ENCODE measurements at places on chromosomes 16 and 17.
A peak's percentile ranks its signal among the peaks of the same experiment; 100 is the strongest.

GRCh38 chr17:80604009-80604669 lies 59.5 kb downstream of the RPTOR start:
- DNase-seq, result no peak

DNA sequence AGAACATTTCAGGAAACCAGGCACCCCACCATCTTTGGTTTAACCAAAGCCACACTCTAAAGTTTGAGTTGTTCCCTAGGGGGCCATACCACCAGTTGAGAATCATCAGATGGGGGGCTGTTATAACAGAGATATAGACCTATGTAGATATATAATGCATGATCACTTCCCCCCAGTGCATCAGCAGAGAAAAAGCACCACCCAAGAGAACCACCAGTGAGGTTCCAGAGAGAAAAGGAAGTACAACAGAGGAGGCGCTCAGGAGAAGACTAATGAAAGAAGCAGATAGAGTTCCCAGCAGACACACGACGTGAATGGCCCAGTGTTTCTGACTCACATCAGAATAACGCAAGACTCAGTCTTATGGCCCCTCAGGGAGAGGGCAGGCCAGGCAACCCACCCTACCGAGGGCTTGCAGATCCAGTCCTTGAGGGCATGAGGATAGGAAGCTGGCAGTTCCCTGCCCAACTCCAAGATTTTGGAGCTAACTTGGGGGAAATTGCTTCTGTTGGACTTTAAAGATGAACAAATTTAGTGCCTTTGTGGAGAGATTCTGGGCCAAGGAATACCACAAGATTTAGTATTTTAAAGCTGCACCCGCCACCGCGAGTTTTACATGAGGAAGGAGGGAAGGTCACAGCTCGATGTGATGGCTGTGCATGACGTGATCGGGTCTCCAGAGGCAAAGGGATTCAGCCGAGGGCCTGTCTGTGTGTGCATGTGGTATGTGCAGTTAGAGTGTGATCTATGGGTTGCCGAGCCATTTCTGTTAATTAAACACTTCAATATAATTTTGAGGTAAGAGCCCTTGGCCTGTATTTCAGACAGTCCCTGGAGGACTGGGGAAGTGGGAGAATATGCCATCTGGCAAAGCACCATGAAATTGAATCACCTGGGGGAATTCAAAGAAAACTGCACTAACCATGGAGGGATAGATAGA lies 53.1 kb downstream of the AIPL1 start:
- DNase-seq, result no peak

GRCh38 chr16:84599521-84600202 lies 18.2 kb downstream of the COTL1 start:
- no peak for DNase-seq

DNA sequence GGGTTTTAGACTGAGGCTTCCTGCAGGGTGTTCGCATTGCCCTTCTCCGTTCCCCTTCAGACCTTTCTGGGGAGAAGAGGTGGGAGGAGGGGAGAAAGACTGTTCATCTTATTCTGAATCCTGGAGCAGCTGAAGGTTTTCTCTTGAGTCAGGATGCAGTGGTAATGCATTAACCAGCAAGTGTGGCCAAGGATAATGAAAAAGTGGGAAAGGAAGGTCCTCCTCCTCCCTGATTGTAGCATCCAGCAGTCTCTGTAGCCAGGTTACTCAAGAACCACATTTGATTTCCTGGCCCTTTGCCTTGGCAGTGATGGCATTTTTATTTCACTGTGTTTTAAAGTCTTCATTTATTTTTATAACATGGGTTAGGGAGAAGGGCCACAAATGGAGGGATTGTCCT lies 59.1 kb downstream of the CYLD start:
- peak; percentile 16 for DNase-seq

- no peak for DNase-seq
These were observed 6.9 kb downstream of the KRT31 start for GRCh38 chr17:41390411-41390938.

- no peak for DNase-seq
These were observed 79.5 kb downstream of the CPPED1 start for GRCh38 chr16:12724226-12724625.

DNA sequence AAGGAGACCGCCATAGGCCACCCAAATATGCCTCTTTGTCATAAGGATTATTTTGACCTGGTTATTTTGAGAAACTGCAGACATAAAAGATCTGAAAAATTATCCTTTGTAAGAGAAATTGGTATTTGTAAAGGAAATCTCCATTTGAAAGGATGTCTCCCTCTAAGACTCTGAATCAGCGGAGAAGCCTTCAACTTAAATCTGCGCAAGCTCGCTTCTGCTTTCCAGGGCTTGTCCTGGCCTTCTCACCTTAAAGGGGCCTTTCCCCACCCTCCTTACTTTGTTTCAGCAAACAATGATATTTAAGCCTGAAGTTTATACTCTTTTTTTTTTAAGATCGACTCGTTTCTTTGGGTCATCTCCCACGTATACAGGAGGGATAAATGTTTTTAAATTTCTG lies 34.5 kb downstream of the HSBP1 start:
- DNase-seq, result no peak

GRCh38 chr16:73544826-73545225 lies 496.9 kb upstream of the ZFHX3 start:
- no peak for DNase-seq

DNA sequence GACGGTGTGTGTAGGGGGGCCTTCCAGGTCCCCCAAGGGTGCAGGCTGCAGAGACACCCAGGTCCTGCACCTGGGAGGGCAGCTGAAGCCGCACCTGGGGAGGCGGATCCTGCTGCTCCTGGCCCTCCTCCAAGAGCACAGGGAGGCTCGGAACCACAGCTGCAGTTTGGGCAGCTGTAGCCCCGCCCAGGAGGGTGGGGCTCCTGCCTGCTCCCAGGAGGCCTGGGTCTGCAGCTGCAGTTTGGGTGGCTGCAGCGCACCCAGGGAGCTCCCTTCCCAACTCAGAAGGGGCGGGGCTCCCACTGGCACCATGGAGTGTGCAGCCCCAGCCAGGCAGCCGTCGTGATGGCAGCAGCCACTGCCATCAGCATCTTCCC lies 69.4 kb upstream of the NKD1 start:
- no peak for DNase-seq

DNA sequence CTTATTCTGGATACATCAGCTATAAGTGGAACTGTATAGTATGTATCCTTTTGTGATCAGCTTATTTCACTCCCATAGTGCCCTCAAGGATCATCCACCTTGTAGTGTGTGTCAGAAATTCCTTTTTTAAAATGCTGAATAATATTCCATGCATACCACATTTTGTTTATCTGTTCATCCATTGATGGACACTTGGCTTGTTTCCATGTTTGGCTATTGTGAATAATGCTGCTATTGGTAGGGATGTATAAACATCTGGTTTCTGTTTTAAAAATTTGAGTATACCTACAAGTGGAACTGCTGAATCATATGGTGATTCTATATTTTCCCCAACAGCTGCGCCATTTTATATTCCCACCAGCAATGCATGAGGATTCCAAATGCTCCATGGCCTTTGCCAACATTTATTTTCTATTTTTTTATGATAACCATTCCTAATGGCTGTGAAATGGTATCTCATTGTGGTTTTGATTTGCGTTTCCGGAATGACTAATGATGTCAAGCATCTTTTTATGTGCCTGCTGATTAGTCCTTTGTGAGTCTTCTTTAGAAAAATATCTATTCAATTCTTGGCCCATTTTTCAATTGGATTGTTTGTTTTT lies 11.6 kb downstream of the RCVRN start:
- DNase-seq, result no peak

DNA sequence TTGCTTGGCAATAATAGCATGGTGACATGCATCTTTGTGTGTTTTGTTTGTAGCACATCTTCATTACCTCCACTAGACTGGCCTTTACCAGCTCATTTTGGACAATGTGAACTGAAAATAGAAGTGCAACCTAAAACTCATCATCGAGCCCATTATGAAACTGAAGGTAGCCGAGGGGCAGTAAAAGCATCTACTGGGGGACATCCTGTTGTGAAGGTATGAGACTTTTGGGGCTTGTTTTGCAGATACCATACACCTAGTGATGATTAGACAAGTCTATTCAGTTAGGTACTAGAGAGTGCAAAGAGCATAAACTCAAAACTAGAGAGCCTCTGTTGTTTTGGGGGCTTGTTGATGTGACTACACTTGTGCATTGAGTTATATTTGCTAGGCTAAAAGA lies 41.2 kb downstream of the NFATC3 start:
- no peak for DNase-seq

DNA sequence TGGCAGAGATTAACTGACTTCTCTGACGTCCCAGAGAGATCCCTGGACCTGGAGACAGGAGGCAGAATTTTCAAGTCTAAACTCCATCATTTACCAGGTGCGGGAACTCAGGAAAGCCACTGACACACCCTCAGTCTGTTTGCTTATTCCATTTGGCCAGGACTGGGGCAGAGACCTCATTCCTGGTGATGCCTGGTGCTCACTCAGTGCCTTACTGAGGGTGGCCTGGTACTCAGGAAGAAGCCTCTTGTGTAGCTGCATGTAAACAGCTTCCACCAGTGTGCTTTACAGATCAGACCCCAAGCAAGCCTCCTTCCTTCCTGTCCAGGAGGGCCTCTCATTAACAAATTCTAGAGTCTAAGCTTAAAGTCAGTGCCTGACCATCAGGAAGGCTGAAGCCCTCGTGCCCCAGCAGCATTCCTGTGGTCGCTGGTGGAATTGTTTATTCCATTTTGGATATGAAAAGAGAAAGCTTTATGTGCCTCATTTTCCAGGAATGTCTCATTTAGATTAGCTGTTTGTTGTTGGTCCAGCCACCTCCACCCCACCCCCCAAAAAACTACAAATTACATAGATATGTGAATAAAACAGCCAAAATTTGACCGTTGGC lies 236.1 kb upstream of the CDH5 start:
- DNase-seq, result no peak

DNA sequence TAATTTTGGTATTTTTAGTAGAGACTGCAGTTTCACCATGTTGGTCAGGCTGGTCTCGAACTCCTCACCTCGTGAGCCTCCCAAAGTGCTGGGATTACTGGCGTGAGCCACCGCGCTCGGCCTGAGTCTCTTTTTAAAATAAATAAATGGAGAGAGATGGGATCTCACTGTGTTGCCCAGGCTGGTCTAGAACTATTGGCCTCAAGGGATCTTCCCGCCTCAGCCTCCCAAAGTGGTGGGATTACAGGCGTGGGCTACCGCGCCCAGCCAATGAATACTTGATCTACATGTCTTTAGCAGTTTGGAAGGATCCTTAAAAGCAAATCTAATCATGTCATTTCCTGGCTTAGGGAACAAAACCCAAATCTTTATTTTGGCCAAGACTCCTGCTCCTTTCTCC lies 1.2 kb downstream of the DHODH start:
- no peak for DNase-seq

DNA sequence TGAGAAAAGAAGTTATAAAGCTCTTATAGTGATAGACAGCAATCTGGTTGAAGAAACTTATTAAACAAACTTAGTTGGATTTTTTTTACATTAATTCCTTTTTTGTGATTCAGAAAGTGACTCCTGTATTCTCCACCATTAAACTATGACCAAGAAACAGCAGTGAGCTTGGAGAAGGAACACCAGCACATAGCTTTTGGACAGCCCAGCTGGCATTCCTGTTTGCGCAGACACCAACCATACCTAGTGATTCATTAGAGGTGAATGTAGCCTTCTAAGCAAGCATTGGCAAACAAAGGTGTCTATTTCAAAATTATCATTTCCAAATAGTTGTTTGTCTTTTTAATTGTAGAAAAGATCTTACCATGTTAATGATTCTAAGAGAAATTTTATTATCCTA lies 94.4 kb downstream of the STXBP4 start:
- DNase-seq, result no peak

DNA sequence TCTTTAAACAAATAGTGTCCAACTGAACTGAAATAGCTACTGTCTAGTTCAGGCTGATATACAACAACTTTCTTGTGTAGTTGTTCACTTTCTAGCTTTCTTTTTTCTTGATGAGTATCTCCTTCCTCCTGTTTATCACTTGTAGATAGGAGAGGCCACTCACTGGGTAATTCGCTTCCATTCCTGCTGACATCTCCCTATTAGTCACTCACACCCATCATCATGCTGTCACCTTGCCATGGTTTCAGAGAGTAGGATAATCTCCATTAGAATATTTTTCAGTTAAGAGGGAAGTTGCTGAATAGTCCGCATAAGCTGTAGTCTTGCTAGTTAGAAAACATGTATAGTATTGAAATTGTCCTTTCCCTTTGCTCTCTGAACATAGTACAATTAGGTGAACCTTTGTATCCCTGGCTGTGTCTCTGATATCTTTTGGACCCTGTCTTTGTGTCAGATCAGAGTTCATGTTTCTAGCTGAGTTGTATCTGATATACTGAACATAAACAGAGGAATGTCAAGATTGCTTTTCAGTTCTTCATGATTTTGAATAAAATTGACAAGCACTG lies 64.4 kb upstream of the RASL10B start:
- DNase-seq, result no peak

GRCh38 chr17:45425984-45426413 lies 6.7 kb downstream of the ARHGAP27 start:
- no peak for DNase-seq

DNA sequence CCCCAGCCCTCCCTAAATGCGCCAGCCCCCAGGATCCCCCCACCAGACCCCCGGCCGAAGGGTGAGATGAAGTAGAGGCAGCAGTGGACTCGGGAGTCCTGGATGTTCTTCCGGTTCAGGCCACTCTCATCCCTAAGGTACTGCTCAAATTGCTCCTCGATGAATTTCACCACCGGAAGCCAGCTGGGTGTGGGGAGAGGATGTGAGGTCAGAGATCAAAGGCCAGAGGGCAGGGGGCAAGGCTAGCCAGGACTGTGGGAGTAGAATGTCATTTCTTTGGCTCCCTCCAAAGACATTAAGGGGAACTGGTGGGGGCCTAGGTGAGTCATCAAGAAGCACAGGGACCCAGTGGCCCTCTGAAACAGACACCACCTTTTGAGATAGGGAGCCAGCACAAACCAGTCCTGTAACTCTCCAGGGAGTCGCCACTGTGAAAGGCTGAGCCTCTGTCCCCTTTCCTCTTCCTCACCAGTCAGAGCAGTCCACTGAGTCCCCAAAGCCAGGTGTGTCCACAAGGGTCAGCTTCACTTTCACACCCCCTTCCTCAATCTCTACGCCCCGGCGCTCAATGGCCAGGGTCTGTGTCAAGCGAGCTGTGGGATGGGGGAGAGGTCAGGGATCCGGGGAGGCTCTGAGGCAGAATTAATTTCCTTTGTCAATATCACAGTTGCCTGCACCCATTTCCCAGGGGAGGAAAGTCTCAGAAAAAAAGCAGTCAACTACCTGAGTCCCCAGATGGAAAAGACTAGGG lies 895 bp downstream of the SEPTIN1 start:
- DNase-seq, result no peak

DNA sequence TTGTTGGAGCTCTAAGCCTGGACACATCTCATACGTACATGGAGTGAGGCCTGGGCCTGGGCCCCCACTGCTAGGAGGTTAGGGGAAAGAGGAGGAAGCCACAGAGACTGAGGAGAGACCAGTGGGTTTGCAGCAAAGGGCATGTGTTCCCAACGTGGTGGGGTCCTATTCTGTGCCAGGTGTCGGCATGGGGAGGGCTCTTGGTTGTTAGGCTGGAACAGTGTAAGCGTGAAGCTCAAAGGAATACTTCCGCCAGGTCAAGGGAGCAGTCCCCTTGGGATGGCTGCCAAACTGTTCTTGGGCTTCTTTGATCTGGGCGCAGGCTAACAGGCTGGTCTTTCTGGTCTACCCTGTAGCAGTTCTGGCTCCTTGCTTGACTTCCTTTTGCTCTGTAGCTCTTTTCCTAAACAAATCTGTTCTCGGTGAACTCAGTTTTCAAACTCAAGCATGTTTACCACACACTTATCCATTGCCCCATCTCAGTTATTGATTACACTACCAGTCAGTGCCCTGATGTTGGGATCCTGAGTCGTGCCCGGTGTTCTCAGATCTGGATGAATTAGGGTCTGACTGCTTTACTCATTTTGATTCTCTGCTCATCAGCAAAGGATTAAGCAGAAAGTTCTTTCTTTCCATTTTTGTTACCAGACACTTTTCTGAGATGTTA lies 36.4 kb downstream of the GPT2 start:
- DNase-seq, result no peak
